ENCODE measurements at places on chromosomes 13 and 19.
A peak's percentile ranks its signal among the peaks of the same experiment; 100 is the strongest.

DNA sequence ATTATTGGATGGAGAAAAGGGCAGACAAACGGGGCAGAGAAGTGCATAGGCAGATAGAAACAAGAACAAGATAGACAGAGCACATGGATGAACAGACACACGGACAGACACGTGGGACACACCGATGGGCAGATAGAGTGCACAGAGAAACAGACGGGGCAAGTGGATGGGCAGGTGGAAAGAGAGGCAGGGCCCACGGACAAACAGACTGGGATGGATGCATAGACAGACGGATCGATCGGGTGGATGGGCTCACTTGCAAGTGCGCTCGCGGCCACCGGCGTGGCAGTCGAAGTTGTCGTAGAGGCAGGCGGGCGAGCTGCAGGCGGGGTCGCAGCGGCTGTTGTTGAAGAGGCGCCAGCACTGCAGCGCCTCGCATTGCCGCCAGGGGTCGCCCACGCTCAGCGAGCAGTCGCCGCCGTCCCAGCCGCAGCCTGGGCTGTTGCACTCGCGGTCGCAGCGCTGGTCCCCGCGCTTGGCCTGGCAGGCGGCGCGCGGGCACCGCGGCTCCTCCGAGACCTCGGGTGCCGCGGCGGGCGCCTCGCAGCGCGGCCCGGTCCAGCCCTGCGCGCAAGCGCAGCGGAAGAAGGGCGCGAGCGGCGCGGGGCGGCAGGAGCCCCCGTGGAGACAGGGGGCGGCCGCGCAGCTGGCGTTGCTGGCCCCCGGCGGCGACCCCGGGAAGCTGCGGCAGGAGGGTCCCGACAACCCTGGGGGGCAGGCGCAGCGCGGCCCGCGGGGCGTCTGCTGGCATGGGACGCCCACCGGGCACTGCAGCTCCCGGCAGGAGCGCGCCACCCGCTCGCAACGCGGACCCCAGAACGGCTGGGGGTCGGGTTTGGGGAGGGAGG is 23.3 kb downstream of the NOTCH3 start:
- peak; percentile 78 for DNase-seq

DNA sequence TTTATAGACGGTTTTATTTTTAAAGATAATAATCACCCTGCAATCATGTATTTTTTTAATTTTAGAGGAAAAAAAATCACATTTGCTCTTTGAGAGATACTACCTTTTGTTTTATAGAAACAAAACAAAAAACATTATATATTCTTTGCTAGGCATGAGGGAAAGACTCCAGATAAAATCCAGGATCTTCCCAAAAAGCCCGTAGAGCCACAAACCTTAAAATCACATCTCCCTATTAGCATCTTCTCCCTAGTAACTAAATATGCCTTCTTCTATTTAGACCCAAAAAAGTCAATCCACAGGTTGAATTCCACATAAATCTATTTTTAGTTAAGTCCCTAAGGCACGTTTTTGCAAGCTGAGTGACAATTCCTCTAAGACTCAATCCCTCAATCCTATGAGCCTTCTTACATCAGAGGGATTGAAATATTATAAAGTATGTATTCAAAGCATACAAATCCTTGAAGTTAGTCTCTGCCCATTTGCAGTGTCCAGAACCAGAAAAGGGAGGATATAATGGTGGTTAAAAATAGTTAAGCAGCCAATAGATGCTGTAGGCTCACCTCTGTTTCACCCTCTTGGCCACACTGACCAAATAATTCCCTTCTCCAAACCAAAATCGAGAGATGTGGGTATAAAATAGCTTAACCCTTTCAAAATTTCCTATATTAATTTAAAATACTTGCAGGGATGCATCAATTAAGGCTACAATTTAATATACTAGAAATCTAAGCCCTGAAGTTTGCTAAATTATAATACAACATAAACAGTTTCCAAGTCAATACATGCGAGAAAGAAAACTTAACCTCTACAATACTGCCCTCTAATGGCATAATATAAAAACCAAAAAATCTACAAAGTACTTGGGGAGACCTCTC is 64.0 kb downstream of the SERP2 start:
- DNase-seq, result peak; percentile 54

- no peak for DNase-seq
Measured at GRCh38 chr13:36369268-36370107, 23.3 kb upstream of the SPART start.

DNA sequence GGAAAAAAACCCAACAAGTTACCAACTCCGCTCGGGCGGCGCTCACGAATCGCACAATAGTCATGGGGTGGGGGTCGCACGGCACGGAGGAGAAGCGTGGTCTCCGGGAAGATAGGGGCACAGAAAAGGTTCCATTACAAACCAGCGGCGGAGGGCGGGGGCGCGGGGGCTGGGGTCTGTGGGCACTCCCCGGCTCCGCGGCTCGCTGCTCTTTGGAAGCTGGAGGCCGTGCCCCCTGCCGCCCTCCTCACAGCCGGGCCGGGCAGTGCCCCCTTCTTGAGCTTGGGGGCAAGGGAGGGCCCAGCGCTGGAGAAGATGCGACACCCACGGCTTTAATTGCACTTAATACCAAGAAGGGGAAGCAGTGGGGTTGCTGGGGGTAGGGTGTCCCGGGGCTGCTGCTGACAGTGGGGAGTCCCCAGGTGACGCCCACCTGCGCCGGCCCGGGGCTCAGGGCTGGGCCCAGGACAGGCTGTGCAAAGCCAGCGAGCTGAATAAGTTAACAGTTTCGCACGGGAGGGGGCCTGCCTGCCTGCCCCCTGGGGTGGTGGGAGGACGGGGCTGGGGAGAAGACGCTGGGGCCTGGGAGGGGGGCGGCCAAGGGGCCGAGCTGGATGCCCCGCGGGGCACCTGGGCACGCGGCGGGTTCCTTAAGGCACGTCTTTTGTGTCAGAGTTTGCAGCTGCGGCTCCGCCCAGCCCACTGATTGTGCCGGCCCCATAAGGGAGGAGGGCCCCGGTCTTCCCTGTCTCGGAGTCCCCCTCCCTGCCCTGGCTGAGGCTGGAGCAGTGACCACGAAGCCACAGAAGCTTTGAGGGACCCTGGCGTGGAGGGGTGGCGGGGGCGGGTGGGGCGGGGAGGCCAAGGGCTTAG is 9.8 kb downstream of the DCAF15 start:
- no peak for DNase-seq

GRCh38 chr19:10118960-10119359 is 739 bp downstream of the EIF3G start:
- no peak for DNase-seq

DNA sequence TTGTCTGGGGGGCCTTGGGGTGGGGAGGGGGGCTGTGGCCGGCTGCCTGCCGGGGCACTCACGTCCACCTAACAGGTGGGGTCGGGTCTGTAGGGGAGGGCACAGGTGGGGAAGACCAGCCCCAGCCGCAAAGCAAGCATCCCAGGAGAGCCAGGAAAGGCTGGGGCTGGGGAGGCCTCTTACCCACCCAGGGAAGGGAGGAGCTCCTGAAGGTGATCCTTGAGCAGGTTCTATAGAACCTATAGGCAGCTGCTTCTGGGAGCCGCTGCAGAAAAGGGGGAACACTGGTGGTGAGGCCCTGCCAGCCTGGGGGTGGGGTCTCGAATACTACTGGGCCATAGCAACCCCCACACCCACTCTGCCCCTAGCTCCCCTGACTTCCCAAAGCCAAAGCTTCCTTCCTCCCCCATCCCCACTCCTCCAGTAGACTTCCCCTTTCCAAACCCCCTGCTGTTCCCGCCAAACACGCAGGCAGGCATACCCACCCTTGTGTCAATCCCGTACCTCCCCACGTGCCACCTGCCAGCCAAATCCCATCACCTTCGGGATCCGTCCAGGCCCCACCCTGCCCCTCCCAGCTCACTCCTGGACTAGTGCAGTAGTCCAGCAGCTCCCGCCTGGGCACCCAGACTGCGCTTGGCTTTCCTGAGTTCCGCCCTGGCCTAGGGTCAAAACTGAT is 5.6 kb downstream of the KLF16 start:
- DNase-seq, result peak; percentile 65

Data from NCI-H2171 treated with DMSO at 0.1 percent for 48 hours (cell line).